ENCODE measurements at places on chromosomes 11 and 22.

GRCh38 chr11:133399855-133400625 lies 132.3 kb downstream of the OPCML start:
- no peak for DNase-seq

- DNase-seq = no peak
Observed at GRCh38 chr22:19940536-19941364, 822 bp upstream of the COMT start.

- DNase-seq = no peak
Observed at GRCh38 chr11:41613326-41613725, 153.9 kb upstream of the LRRC4C start.

DNA sequence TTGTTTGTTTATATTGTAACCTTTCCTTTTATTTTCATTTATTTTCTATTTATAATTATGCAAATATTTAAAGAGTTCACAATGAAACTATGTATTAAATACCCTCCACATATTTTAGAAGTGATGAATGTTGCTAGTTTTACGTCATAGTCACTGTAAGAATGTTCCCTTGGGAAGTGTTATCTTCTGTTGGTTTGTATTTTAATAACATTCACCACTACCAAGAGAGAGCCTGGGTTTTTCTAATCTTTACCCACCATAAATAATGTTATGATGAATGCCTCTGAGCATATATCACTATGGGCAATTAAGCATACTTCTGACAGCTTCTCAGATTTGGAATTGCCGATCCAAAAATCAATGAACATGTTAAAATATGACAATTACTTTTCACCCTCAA lies 80.7 kb downstream of the GGT1 start:
- DNase-seq = no peak

DNA sequence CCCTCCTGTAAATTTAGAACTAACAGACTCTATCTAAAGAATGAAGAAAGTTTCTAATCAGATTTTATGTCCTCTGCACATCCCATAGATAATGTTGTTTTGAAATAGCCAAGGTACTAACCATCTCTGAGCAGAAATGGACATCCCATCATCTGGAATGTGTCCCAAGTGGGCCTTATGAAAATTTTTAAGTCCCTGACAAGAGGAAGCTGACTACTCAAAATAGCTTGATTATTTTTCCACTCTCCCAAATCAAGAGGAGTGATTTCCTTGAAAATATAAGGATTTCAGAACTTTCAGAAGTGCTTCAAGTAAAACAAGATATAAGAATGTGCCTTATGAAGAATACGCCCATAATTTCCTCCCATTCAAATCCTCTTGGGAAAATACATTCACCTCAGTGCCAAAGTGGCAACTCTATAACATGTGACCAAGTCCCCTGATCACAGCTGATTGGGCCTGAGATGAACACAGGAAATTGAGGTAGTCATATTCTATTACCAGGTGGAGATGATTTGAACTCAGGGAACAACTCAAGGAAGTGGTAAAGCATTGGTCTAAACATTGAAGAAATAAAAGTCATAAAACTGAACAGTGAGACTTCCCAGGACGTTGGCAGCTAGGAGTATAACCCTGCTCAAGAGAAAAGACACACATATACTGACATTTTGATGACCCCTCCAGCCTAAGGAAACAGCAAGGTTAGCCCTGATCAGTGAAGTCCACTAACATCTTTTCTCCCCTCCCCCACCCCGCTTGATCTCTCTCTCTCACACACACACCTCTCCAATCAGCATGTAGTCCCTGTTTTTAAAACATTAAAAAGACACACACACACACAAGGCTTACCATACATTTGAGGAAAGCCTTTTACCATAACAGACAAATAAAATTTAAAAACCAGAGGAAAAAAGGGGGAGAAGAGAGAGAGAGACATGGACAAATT lies 70.8 kb upstream of the TEAD1 start:
- no peak for DNase-seq

DNA sequence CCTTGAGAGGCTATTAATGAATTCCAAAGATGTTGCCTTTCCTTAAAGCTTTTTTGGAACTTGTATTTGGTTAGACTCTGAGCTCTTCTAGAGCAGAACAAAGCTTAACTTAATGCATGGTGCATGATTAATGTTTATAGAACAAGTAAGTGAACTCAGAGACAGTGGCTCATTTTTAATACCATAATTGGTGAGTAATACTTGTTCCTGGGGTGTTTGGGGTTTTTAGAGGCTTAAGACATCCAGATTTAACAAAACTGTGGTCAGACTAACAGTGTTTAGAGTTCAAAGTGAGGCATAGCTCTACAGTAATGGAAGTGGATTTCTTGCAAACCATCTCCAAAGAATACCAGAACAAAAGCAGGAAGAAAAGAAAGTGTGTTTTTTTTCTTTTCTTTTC lies 73.7 kb upstream of the CTSC start:
- no peak for DNase-seq

DNA sequence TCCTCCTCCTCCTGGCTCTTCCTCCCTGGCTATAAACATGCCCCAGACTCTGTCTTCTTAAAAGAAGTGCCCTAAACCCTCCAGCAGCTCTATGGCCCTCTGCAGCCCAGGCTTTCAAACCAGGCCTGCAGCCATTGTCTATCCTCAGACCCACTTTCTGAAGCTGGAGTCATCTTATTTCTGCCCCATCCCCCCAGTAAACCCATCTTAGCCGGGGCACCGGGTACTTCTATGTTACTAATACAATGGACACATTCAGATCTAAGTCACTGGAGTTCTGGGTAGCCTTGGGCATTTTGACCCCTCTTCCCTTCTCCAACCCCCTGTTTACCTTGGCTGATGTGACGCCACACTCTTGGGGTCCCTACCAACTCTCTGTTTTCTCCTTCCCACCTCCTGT lies 29.7 kb upstream of the CACNG2 start:
- no peak for DNase-seq

DNA sequence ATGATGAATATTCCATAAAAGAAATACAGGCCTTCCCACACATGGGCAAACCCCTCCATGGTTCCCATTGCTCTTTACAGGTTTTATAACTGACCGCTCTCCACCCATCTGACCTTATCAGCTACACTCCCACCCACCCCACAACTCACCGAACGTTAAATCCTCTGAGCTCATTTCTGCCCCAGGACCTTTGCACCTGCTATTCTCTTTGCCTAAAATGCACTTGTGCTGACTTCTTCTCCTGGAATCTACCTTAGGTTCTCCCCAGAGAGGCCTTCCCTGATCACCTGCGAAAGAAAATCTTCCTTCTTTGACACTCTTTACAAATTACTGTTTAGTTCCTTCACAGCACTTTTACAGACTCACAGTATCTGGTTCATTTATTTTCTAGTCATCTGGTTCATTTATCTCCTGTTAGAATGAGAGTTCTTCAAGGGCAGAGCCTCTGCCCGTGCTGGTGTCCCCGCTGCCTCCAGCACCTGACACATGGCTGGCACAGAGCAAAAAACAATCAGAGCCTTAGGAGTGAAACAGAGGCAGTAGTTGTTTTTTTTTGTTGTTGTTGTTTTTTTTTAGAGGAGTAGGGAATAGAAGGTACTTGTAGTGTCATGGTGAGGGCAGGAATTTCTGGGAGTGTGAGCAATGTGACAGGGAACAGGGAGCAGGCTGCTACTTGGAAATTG lies 21.6 kb upstream of the GRK3 start:
- DNase-seq = no peak

DNA sequence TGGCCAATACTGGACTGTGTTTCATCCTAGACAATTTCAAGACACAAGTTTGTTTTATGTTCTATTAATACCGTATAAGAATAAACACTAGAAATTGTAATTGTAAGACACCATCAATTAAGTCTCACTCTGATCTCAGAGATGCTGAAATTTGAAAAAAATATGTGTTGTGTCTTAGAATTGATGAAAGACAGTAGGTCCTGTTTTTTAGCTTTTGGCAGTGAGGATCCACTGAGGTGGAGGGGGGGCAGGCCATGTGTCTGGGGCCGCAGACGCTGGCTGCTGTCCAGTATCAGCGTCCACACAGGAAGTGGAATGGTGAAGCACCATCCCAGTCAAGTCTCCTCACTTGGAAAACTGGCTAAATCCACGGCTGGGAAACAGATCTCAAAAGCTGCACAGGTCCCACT lies 22.5 kb upstream of the ALG8 start:
- DNase-seq = no peak

DNA sequence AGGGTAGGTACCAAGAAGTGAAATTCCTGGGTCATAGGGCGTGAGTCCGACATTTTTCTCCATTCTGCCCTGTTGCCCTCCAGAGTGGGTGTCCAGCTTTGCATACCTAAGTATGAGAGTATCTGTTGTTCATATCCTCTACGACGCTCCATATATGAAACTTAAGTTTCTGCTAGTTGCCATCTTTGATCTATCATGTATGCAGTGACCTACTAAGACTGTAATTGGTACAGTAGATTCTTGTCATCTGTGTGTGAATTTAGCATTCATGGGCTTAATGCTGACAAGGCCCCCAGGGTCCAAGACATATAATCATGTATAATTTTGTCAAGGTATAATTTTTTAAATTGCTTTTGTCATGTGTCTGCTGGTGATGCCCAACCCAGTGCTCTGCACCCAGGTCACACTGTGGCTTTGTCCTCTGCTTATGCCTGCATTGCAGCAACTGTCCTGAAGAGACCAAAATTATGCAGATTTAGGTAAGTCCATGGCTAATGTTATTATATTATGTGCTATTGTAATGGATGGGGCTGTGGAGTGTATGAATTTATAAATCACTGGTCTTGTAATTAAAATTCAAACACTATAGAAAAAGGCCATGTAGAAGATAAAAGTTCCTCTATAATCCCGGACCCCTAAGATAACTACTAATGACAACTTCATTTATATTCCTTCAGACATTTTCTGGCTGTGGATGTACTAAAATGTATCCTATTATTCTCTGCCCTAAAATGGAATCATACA lies 12.2 kb downstream of the NEAT1 start:
- DNase-seq = no peak

- no peak for DNase-seq
Observed at GRCh38 chr22:37340331-37341262, 58.3 kb downstream of the CYTH4 start.

GRCh38 chr11:61392981-61393595 lies 701 bp downstream of the TMEM216 start:
- DNase-seq = no peak

DNA sequence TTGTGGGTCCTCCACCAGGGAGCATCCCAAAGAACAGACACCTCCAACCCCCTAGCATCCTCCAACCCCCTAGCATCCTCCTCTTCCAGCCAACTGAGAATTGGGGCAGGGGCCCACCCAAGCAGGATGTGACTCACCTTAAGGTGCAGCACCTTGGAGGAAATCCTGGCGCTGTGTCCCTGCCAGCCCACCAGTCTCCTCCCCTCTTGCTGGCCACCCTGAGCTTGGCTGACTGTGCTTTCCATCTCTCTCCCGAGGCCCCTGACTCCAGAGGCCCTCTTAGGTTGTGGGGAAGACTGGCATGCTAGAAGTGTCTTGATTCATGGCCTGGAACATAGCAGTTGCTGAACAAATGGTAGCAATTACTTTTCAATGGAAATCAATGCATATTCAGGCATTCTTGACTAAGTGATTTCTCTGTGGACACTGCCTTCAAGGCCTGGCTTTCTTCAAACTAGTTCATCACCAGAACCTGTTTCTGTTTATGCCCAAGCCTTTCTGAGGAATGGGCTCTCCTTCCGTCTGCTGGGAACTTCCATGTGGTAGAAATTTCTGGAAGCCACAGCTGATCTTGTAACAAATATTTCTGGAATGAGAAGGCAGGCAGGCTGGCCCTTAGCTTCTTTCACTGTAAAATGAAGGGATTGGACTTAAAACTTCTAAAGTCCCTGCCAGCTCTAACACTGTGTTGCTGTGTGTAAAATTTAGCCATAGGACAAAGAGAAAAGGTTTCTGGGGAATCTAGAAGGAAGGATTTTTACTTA lies 60.5 kb downstream of the CEP164 start:
- DNase-seq = no peak

- no peak for DNase-seq
Observed at GRCh38 chr11:116874251-116874650, 36.8 kb upstream of the APOA1 start.

DNA sequence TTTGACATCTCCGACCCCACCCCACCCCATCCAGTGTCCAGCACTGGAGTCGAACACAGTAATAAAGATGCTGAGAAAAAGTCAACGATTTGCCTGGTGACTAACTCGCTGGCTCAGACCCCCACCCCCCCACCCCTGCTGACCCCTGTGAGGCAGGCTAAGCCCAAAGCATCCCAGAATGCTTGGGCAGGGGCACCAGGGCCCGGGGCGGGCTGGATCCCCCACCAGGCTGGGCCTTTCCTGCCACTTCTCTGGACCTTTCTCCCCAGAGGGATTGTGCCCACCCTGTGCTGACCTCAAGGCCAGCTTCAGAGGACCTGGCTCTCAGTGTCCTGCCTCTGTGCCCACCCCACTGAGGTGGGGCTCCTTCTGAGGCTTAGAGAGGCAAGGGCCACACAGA lies 1.8 kb downstream of the C11orf86 start:
- DNase-seq = no peak

- no peak for DNase-seq
Observed at GRCh38 chr11:129374081-129374992, 1.3 kb upstream of the BARX2 start.

GRCh38 chr11:46889689-46890475 lies 28.5 kb downstream of the LRP4 start:
- peak; percentile 61 for DNase-seq

DNA sequence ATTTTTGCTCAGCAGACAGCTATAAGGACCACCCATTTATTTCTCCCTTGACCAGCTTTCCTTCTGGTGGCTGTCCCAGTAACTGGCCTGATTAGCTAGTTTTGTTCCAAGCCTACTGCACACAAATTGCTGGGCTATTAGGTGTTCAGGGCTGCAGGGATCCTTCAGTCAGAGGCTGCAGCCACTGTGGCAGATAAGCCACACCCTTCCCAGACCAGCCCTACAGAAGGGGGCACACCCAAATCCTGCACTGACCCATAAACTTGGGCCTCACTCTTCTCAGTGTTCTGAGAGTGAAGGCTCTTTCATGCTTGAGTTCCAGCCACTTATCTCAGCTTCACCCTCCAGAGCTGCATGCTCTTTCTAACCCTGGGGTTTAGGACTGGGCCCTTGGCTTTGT lies 200.0 kb downstream of the AASDHPPT start:
- DNase-seq = no peak

- no peak for DNase-seq
Observed at GRCh38 chr22:45529105-45529504, 26.4 kb downstream of the FBLN1 start.

DNA sequence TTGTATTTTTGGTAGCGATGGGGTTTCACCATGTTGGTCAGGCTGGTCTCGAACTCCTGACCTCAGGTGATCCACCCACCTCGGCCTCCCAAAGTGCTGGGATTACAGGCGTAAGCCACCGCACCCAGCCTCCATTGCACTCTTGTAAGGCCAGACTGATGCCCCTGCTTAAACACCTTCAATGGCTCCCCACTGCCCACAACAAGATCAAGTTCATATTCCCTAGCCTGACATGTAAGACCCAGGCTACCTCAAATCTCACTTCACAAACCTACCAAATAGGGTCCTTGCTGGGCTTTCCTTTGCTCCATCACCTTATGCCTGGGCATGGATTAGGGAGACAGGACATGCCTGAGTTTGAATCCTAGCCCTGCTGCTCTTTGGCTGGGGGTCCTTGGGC lies 13.1 kb downstream of the UQCR10 start:
- DNase-seq = no peak

All from stimulated activated CD4-positive, alpha-beta T cell treated with anti-CD3 and anti-CD28 coated beads, Interleukin-4, amount 100 ng/mL, for 4 hours (primary cell).